Activated CD4-positive, alpha-beta T cell treated with anti-CD3 and anti-CD28 coated beads, Interleukin-2, amount 50 U/mL, for 16 hours (primary cell): ENCODE measurements at places on chromosomes 4 and X.
A peak's percentile ranks its signal among the peaks of the same experiment; 100 is the strongest.

DNA sequence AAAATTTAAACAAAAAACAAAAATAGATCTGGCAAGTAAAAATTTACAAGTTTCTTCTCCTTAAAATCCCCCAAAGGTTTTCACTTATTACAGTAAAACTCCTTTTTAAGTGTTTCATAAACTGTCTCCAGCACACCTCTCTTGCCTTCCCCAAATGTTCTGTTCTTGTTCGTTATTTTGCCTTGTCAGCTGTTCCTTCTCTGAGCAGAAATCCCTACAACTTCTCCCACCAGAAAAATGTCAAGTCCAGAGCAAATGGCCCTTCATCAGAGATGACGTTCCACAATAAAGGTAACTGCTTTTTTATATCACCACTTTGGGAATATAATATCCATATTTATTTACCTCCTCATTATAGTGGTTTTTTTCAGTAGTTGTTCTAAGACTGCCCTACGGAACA is 432.1 kb downstream of the ADAM29 start:
- no peak for DNase-seq

DNA sequence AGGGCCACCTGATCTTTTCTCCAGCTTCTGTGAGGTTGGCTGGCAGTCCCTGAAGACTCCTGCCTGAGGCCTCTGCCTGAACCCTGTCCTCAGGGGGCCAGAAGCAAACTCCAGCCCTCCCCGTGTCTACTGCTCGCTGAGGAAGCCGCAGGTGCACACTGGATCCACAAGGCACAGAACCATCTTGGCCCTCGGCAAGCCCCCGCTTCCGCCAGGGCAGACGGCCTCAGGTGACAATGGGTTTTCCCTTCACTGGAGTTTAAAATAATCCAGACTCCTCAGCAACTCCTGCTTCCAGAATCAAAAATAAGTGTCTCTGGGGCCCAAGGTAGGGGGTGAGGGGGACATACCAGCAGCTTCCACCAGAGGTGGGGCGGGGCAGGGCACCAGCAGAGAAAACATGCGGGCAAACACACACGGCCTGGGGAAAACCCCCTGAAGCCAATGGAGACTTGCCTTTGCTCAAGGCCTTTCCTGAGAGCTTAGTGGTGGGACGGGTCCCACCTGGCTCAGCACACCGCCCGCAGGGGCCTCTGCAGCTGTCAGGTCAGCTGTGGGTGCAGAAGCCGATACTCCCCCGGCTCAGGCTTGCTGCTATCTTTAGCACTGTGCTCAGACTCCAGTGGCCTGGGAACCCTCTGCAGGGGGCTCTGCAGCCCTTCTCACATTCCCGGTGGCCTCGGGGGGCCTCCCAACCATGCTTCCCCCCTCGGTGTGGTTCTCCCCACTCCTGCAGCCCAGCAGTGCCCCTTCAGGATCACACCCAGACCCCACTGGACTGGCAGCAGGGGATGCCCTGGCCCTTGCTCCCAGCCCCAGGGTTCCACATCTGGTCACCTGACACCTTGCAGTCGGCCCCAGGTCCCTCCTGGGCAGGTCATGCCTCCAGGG is 1.9 kb downstream of the MYL5 start:
- no peak for DNase-seq

DNA sequence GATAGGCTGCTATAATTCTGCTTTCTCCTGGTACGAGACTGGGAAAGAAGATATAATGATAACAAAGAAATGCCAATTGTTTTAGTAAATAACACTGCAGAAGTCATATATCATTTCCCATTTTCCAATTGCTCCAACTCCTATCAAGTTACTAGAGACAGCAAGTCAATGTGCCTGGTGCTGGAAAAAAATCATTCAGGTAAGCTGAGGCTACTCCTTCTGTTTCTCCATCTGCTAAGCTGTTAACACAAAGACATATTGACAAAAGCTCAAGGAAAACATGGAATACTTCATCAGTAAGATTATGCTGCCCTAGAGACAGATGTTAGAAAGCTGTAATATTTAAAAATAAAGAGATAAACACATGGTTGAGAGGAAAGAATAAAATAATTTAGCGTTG is 10.0 kb downstream of the NAA11 start:
- no peak for DNase-seq

DNA sequence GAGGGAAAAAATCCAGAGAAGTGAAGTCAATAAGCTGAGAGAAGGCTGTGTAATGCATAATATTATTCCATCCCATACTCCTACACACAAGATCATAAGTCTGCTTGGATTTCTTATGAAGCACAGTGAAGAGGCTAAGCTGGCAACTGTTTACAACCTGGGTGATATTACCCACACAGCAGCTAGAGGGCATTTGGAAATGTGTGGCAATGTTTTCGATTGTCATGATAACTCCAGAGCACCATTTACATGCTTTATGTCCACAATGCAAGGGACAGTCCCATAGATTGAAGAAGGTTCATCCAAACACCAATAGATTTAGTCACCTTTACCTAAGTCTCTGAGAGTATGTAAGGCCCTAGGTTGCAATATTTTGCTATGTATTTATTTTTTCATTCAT is 412.2 kb downstream of the PPP3CA start:
- no peak for DNase-seq

GRCh38 chr4:139511320-139511719 is 44.7 kb downstream of the SETD7 start:
- peak; percentile 36 for DNase-seq

- DNase-seq = no peak
Observed at GRCh38 chr4:47104986-47105385, 73.6 kb downstream of the GABRB1 start.

DNA sequence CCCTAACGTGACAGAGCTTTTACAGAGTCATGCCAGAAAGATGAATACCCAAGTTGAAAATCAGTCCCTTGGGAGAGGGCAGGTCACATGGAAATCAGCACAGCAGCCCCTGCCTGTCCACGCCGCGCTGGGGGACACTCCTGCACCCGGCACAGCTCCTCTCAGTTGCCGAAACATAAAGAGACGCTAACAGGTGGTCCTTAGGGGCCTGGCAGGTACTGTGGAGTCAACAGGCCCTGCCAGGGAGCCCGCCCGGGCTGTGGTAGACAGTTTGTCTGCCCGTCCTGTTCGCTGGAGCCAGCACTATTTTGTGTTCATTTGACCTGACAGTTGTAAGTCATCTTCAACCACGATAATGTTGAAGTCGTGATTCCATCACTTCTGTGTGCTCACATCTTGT is 30.5 kb downstream of the NELFA start:
- DNase-seq = no peak

DNA sequence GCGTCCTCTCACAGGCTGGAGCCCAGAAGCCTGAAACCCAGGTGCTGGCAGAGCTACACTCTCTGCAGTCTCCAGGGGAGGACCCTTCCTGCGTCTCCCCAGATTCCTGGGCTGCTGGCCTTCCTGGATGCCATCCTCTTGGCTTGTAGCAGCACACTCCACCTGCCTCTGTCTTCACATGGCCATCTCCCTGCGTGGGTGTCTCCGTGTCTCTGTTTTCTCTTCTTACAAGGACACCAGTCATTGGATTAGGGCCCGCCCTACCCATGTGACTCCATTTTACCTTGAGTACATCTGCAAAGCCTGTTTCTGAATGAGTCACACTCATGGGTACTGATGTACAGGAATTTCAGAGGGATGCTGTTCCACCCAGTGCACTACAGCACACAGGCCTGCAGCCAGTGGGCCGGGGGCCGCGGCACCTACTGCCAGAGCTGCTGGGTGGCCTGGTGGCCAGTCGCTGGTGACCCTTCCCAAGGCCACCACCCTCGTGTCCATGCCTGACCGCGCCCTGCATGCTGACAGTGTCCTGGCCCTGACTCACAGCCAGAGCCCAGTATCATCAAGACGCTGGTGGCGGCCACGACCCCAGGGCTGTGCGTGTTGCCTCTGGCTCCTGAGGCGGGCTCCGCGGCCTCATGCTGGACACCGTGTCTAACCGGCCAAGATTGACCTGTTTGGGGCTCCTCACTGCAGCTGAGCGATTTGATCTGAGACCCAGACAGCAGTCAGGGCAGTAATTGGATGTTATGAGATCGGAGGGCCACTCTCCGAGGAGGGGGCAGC is 63.6 kb upstream of the NKX1-1 start:
- DNase-seq = no peak

GRCh38 chr4:113013751-113014150 is 35.7 kb upstream of the ANK2 start:
- no peak for DNase-seq
